ENCODE measurements at places on chromosomes 11 and 22.
A peak's percentile ranks its signal among the peaks of the same experiment; 100 is the strongest.

- no peak for DNase-seq
These were observed 52.9 kb downstream of the NCAPD3 start for GRCh38 chr11:134170919-134171281.

DNA sequence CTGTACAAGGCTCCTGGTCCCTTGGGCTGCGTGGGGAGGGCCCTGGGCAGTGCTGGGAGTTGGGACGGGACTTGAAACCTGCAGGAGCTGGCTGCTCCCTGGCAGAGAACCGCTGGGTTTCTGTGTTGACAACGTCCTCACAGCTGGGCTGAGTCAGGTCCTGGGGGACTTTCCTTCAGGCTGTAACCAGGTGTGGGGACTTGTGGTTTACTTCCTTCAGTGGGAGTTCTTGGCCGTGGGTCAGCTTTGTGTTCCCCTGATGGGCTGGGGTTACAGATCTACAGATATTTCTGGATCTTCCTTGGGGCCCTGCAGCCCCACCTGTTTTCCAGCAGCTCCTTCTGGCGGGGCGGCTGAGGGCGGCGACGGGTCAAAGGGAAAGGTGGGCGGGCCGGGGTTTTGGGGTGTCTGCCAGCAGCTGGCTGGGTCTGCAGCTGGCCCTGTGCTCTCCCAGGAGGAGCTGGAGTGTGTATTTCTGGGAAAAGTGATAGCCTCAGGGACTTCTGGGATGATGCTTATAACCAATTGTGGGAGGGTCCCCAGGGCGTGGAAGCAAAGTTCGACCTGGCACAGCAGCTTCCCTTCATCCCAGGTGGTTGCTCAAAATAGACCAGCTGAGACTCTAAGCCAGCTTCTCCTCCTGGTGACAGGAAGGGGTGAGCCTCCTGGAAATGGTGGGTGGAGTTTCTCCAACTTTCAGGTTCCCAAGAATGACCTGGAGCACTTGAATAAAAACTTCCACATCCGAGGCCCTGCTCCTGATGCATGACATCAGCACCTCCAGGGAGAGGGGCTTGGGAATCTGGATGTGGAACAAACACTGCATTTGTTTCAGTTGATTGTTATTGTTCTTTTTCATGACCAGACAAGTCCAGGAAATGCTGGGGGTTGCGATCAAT, 19.1 kb downstream of the ST14 start:
- DNase-seq: no peak

- DNase-seq: no peak
These were observed 188.6 kb downstream of the SWAP70 start for GRCh38 chr11:9852465-9852864.

DNA sequence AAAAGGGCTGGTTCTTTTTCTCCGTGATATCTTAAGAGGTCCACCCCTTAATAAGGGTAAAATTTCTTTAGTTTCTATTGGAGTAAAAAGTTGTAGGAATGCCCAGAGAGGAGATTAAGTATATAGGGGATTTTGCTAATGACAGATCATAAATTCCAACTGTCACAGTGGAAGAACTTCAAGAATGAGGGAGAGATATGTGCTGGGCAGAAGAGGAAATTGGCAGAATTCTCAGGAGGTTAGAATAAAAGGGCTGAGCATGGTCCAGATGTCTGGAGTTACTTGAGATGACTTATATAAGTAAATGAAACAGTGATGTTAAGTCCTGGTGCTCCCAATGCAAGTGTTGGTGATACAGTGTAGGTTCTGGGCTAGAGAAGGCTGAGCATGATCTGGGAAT, 417.6 kb upstream of the ARHGAP42 start:
- no peak for DNase-seq

DNA sequence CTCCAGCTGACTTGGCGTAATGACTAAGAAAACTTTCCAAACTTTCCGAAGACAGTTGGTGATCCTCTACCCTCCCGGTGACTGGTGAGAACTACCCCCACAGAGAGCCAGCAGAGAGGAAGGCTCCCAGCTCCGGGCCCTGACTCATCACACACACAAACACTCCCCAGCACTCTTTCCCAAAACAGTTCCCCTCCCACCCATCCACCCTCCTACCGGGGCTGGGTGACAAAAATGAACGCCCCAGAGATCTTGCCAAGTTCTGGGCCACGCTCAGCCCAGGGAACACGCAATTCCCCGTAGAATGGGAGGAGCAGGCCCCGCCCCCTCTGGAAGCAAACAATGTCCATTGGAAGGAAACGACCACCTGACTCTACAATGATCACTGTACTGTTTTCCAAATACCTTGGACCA, 21.3 kb upstream of the JAM3 start:
- DNase-seq: no peak

- DNase-seq: no peak
These were observed 92.7 kb downstream of the MSANTD4 start for GRCh38 chr11:105929084-105929955.

DNA sequence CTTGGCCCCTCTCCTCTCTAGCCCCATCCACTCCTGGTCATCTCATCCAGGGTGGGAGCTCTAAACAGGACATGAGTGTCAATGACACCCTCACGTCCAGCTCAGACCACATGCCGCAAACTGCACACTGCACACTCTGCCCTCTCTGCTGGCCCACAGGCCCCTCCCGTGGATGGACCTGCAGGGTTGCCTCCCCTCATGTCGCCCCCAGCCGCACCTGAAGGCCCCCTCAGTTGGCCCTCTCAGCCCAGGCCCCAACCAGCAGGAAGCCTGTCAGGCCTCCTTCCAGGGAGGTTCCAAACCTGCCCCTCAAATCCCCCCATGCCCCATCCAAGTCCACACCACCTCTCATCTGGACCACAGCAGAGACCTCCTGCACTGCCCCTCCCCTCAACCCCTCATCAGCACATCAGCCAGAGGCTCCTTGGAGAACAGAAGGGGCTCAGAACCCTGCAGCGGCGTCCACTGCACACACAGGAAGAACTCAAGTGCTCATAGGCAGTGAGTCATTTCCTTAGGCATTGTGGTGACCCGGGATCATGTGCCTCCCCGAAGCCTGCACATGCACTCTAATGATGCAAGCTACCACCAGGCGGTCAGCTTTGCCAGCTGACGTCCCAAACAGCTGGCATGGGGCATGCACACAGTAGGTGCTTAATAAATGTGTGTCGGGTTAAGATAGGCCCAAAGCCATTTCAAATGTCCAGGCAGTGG, 12.9 kb upstream of the CDKN1C start:
- DNase-seq: peak; percentile 19

DNA sequence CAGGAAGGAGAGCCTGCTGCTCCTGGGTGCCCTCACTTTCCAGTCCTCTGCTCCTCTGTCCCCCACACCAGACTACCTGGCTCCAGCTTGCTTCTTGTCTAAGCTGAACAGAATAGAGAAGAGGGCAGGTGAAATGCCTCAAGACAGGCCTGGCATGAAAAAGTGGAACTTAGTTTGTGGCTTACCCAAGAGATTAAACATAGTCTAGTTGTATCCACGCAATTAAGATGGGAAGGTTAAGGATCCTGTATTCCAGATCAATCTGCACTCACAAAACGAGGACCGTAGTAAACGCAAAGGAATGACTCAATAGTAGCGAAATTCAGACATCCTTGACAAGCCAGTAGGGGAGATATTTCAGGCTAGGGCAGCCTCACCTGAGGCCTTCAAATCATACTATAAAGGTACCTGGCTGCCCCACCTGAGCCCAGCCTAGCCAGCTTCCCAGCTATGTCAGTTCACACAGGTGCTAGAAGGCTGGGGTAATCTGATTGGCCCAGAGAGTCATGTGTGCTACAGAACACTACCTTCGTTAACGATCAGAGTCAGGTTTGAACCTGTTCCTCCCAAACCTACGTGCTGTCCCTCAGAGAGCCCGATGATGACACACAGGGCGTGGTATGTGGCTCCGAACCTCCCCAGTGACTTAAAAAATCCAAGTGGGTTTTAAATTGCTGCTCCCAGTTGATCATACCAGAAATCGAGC, 46.5 kb downstream of the AHNAK start:
- DNase-seq: no peak

DNA sequence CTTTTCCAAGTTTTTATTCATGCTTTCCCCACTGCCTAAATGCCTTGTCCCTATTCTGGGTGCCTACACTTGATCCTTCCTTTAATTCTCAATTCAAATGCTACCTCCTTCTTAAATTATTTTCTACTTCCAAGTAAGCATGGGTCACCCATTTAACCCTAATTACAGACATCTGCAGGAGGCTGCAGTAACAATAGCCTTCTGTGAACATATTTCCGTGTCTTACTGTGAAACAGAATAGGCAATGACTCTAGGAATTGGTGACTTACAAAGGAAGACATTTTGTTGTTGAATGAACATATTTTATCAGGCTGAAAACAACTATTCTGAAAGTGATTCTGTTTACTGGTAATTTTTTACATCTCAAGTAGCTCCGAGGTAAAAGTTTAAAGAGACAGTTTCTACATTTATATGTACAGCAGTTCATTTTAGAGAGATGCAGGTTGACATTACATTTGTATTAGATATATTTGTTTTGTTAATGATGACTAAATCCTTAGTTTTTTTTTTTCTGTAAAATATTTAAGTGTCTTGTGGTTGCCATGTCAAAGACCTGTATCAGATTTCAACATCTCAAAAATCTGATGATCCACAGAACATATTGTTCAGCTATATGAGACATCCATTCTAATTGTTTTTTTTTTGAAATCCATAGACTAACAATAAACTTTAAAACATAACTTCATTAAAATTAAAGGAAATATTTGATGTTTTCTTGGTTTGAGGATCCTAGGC, 316.8 kb downstream of the CASP12 start:
- no peak for DNase-seq

GRCh38 chr11:47899801-47900200, 51.7 kb upstream of the NUP160 start:
- DNase-seq: no peak

DNA sequence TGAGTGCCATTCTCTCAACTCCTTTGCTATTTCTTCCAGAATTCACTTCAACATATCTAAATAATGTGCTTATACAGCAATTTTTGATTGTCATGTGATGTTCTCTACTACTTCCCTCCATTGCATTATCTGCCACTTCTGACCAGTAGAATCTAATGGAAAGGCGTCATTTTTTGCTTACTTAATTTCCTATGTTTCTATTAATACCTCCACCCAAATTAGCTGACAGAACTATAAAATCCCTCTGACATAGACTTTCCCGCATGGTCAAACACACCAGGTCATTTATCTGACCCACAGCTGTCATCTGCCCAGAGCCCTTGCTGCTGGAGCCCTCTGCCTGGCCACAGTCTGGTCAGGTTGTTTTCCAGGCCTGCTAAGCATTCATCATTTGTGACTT, 258.6 kb upstream of the NARS2 start:
- DNase-seq: no peak

GRCh38 chr11:126834573-126834972, 166.0 kb downstream of the KIRREL3 start:
- no peak for DNase-seq

DNA sequence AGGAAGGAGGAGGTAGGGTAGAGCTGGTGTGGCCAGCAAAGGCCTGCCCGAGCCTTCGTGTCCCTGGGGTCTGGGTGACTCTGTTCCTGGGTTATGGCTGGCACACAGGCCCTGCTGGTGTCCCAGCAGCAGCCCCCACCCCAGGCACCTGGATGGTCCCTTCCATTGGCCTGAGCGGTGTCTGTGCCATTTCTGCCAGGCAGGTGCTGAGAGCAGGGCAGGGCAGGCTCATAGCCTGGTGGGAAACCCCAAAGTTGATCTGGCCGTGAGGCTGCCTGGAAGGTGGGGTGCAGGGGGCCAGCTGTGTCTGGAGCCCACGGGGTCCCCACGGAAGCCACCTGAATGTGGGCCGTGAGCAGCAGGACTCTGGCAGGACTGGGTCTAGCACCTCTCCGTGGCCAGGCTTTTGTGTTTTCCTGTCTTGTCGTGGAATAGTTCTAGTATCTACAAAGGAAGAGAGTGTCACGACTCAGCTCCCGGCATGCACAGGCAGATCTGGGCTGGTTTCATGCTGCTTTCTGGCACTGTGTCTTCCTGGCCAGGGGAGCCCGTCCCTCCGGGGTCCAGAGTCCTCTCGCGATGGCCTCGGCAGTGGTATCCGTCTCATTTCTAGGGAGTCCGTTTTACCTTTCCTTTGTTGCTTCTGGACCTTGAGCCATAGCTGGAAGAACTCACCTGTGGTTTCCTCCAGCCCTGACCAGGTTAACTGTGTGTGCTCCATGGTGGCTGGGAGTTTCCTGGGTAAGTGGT, 83.7 kb downstream of the KCNQ1 start:
- no peak for DNase-seq

GRCh38 chr11:47869544-47870393, 21.6 kb upstream of the NUP160 start:
- no peak for DNase-seq

GRCh38 chr11:7543302-7543701, 29.5 kb downstream of the PPFIBP2 start:
- DNase-seq: no peak

DNA sequence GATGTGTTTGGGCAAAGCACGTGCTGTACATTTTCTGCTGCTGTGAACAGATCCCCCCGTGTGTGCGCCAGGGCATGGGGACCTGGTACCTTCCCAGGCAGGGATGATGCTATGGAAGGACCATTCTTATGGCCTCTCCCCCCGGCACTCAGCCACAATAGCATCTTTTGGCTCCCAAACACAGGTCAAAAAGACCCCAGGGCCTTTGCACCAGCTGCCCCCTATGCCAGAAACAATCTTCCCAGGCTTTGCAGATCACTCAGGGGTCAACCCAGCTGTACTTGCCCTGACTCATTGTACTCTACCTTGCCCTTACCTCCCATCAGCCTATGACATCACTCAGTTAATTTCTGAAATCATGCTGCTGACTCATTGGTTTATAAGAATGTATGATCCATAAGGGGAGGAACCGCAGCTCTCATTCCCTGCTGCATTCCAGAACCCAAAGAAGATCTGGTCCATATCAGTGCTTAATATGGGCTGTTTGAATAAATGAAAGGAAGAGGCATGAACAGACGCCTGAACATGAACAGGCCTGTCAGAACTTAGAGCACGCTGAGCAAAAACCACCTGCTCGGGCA, 100.7 kb downstream of the CELSR1 start:
- DNase-seq: no peak

DNA sequence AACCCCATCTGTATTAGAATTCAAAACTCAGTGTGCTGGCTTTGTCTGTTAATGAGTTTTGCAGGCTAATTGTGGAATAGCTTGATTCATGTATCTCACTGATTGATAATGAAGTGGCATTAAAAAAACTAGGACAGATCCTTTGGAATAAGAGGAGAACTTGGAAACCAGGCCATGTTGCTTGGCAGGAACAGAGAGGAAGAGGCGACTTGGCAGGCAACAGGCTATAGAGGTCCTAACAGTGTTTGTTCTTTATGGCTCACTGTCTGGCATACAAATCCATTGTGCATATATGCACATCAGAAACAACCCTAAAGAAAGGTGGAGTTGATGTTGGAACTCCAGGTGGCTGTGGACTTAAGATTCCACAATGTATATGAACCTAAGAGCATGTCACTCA, 17.4 kb upstream of the OR9I1 start:
- no peak for DNase-seq

DNA sequence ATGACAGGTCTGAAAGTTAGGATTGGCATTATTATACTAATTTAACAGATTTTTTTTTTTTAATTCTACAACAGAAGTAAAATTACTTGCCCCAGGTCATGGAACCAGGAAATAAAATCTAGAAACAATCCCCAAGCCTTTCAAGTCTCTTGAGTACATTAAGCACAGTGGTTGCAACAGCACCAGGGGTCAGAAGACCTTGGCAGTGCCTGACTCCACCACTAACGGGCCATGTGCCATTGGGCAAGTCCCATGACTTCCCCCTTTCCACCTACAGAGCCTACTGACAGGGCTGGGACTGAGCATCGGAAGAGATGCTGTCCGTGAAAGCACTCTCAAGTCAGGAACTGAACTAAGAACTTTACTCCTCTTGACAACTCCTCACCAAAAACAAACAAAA, 98.6 kb upstream of the AKIP1 start:
- DNase-seq: no peak
